Aorta (tissue), 5 donors: ENCODE measurements at places on chromosomes 1 and 21.

- DNase-seq: no peak
Measured at GRCh38 chr1:13703558-13704490, 3.8 kb downstream of the PRDM2 start.

- DNase-seq: no peak
Measured at GRCh38 chr1:165877940-165878556, 50.6 kb downstream of the UCK2 start.

DNA sequence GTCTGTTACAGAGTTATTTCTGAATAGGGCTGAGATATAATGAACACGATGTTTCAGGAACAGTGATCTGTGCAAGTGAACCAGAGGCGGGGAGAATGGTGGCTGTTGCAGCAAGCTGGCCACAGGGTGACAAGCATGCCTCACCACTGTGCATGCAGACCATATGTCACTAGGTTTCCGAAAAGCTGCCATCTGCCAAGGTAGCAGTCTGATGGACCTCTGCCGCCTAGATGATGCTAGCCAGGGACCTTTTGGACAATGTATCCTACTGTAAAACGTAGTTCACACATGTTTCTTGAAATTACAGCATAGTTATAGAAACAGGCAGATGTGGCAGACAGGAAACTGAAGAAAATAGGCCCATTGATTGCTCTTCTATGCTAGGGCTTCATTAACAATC is 204.2 kb upstream of the RRP15 start:
- DNase-seq: no peak

GRCh38 chr1:173663159-173663558 is 6.5 kb downstream of the ANKRD45 start:
- no peak for DNase-seq

DNA sequence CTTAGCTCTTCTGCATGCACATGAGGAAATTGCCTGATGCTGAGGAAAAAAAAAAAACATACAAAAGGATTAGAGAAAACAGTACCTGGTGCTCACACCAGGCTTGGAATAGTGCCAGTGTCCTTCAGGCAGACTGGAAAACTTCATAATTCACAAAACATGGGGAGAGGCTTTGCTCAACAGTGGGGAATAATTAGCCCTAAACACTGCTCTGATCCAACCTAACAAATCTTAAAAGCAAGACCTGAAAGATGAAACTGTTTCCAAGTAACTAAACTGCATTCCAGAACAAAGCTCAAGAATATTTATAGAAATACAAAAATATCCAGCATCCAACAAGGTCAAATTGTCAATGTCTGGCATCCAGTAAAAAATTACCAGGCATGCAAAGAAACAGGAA is 124.8 kb downstream of the AK5 start:
- no peak for DNase-seq

GRCh38 chr1:30842697-30843354 is 65.7 kb downstream of the SDC3 start:
- DNase-seq: no peak

- DNase-seq: no peak
Measured at GRCh38 chr1:231918239-231919015, 291.8 kb downstream of the DISC1 start.

DNA sequence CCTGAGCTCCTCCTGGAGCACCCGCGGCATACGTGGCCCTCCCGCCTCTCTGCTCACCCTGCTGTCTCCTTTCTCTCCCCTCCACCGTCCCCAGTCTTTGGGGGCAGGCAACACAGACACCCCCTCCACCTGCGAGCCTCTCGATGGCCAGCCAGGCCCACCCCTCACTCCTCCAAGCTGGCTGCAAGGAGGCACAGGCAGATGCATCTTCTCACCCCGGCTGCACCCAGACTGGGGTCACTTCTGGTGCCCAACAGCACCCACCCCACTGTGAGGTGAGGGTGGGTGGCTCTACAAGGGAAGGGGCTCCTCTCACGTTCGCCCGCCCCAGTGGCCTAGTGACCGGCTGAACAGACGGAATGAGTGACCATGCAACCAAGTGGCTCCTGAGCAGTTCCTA is 108.0 kb upstream of the ARHGEF16 start:
- no peak for DNase-seq

DNA sequence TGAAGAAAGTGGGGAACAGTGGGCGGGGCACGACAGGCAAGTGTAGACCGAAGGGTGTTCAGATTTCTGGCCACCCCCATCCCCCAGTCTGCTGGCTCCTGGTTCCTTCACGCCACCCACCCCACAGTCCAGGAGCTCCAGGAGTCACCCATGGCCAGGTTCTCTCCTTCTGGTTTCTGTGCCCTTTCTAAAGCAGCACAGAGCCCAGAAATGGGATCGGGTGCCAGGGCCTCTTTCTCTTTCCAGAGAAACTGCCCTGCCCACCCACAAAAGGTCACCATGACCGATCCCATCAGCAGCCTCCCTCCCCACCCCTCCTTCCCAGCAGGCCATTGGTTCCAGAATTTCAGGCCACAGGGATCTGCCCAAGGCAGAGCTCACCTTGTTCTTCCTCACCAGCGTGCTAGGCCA is 3.2 kb upstream of the CELSR2 start:
- DNase-seq: no peak

GRCh38 chr1:78303620-78304019 is 187.2 kb upstream of the PTGFR start:
- no peak for DNase-seq

- no peak for DNase-seq
Measured at GRCh38 chr1:167795810-167796740, 74.3 kb downstream of the MPZL1 start.

DNA sequence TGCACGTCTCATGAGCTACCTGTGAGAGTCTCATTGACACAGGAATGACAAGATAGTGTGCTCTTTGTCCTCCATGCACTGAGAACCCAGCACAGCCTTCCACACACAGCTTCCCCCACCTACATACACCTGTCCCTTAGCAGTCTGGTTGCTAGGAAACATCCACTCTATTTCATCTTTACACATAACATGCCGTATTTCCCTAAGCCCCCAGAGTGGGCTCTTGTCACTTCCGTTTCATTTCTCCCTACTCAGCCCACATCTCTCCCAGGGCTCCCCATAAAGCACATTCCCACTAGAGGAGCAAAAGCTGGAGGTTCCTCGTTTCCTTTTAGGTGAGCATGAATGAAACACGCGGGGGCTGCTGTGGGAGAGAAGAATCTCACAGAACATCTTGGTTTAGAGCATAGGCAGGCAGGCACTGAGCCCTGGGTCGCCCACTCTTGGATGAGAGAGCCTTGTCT is 137.1 kb downstream of the ETS2 start:
- DNase-seq: no peak

DNA sequence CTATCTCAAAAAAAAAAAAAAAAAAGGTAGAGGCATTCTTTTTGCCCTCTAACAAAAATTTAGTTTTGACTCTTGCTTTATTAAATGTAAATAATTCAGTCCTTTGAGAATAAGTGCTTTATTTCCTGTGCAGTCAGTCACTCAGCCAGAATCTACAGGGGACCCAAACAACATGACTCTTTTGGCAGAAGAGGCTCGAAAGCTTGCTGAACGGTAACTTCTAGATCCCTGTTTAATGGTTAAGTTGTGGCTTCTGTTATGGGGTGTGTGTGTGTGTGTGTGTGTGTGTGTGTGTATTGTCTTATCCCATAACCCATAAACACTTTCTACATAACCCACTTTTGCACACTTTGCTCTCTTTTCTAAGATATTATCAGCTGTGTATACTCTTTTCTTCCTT is 54.9 kb upstream of the LAMC2 start:
- DNase-seq: no peak

DNA sequence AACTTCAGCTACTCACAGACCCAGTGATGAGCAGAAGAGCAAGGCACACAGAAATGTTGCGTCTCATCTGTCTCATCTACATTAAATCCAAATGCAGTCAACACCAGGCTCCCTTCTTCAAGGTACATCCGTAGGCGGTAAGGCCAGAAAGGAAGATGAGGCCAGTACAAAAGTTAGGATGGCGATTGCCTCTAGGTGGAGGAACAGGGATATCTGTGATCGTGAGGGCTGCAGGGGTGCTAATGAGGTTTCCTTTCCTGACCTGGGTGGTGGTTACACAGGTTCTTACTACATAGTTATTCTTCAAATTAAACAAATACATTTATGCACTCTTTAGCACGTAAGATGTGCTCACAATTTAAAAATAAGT is 1.4 kb upstream of the MYBPH start:
- no peak for DNase-seq

- no peak for DNase-seq
Measured at GRCh38 chr1:162725301-162725837, 65.1 kb upstream of the HSD17B7 start.

- no peak for DNase-seq
Measured at GRCh38 chr1:60160141-60160540, 86.6 kb upstream of the C1orf87 start.

DNA sequence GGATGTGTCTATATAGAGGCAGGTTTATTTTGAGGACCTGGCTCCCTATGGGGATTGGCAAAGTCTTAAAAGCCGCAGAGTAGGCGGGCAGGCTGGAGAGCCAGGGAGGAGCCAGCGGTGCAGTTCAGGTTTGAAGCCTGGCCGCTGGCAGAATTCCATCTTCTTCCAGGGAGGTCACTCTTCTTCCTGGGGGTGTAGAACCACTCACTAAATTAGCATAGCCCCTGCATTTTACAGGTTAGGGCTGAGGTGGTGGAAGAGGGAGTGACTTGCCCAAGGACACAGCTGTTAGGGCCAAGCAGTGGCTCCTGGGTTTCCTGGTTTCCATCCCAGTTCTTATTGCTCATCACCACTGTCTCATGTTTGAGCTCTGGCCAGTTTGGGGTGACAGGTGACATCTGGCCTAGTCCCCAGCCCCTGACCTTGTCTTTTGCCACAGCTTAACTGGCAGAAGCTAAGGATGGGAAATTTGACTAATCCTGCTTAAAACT is 1.4 kb downstream of the PINK1 start:
- DNase-seq: no peak

GRCh38 chr1:162872981-162873380 is 12.0 kb upstream of the CCDC190 start:
- no peak for DNase-seq

- DNase-seq: no peak
Measured at GRCh38 chr1:237736372-237737029, 154.2 kb downstream of the ZP4 start.

GRCh38 chr1:77433934-77434333 is 152.1 kb downstream of the AK5 start:
- no peak for DNase-seq

DNA sequence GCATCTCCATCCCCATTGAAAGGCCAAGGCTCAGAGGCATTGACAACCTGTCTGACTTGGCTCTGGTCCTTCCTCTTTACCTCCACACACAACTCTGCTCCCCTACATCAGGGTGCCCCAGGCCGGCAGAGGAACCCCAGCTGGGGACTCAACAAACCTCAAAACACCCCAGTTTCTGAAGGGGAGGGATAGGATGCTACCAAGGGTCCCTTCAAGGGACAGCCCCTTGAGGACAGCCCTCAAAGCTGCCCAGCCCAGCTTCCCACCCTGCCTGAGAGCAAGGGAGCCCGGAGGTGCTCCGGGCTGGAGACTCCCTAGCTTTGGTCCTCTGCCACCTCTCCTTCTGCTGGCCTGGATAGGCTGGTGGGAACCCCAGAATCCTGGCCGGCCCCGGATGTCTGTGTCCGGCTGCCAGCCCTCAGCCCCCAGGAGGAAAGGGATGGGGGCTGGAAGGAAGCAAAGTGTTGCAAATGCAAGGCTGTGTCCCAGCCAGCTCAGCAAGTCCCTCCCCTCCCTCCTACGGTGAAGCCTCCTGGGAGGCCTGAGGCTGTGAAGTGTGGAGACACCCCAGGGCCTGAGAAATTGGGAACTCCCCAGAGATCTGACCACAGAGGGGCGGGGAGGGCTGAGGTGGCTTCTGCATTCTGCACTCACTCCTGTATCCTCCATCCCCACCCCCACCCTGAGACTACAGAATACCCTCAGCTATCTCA is 1.1 kb upstream of the MARCKSL1 start:
- DNase-seq: peak; percentile 69

GRCh38 chr1:58903514-58904298 is 119.9 kb upstream of the JUN start:
- peak; percentile 97 for DNase-seq

DNA sequence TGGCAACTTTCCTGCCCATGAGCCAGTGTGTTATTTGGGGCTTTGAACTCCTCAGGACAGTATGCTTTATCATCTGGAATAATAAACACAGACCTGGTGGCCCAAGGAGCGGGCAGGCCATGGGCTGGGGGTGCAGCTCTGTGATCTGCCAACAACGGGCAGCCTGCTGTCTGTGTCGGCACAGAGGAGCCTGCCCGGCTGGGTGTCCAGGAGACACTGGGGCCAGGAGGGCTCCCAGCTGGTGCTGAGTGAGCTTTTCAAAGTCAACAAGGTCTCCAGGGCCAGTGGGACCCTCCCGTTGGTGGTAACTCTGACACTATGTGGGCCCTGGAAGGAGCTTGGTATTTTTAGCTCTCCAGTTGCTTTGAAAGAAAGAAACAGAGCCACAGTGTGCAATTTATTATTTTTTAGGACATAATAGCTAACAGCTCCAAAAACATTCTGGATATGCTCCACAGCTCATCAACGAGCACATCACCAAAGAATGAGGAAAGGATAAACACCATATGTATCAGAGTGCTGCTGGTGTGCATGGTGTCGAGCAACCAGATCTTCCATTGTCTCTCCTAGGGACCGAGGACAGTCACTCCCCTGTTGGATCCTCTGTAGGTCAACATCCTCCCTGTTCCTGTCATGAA is 488.7 kb upstream of the USP24 start:
- no peak for DNase-seq

GRCh38 chr1:87935130-87935529 is 606.5 kb downstream of the LMO4 start:
- no peak for DNase-seq

DNA sequence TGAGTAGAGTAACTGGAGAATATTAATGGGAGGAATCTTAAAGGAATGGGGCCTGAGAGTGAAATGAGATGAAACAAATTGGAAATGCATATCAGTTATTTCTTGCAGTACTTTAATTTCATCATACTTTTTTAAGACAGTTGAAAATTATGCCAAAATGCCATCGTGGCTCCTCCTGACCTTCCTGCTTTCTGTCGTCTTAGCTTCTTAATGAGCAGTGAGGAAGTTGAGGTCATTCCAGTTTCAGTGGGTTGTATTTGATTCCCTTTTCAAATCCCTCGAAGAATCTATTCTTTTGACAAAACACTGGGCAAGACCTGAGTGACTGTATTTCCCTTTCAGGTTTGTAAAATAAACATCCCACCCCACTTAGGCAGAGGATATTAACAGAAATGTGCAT is 134.9 kb upstream of the MAP1LC3C start:
- DNase-seq: no peak
